Transverse colon (tissue), 4 donors: ENCODE measurements at places on chromosomes 6 and 20. TPM values are rescaled to one million over a fixed set of nuclear protein-coding genes. Genes with fewer than 3 reads are reported as not detected.

FBXO9 gene
- total RNA-seq: 58.3 TPM

TMEM217 gene
- not detected for total RNA-seq

SIGLEC1 gene
- total RNA-seq: 7.1 TPM

MARCKS gene
- total RNA-seq: 118 TPM

PAX1 gene
- total RNA-seq: not detected

OTOR gene
- not detected for total RNA-seq

GRCh38 chr20:61935926-61936700 is 129.6 kb downstream of the TAF4 start:
- no peaks in the 10 kb centered on the region for H3K36me3 ChIP-seq
- peaks cover 12% of the 10 kb centered on the region for H3K27me3 ChIP-seq
- H3K4me3 ChIP-seq: no peak overlapping the region
- no peaks in the 10 kb centered on the region for H3K4me1 ChIP-seq
- no peak for DNase-seq

GRCh38 chr20:40441771-40442170 is 247.3 kb downstream of the MAFB start:
- H3K27me3 ChIP-seq: no peaks in the 10 kb centered on the region
- no peak overlapping the region for H3K4me3 ChIP-seq
- no peaks in the 10 kb centered on the region for H3K36me3 ChIP-seq
- no peak overlapping the region for H3K27ac ChIP-seq
- DNase-seq: no peak

GRCh38 chr20:24672181-24672880 is 202.9 kb downstream of the SYNDIG1 start:
- H3K4me3 ChIP-seq: no peak overlapping the region
- no peak for DNase-seq
- H3K36me3 ChIP-seq: no peaks in the 10 kb centered on the region

GRCh38 chr6:45619211-45619760 is 241.6 kb upstream of the SUPT3H start:
- H3K4me3 ChIP-seq: no peak overlapping the region
- H3K27me3 ChIP-seq: no peaks in the 10 kb centered on the region
- H3K4me1 ChIP-seq: no peaks in the 10 kb centered on the region
- no peaks in the 10 kb centered on the region for H3K36me3 ChIP-seq

DNA sequence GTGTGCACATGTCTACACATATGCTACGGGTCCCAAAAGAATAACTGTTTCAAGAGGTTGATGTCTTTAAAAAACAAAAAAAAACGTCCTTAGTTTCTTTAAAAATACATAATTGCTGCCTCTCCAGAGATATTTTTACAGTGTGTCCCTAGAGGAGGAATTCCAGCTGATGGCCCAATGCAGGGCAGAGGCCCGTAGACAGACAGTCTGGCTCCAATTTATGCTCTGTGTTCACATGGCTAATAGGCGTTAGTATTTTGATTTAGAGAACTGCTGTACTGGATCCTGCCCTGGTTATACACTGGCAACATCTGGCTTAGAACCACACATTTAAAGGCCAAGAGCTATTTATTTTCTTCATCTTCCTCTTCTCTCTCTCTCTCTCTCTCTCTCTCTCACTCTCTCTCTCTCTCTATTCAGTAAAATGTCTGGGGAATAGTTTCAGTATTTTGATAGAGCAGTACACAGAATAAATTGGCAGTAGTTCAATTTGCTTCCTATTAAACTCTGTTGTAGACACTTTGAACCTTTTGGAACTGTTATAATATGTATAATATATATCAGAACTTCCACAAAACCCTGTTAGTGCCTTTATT is 260.6 kb downstream of the EYA4 start:
- peaks cover 13% of the 10 kb centered on the region for H3K4me1 ChIP-seq
- no peak for DNase-seq
- no peak overlapping the region for H3K4me3 ChIP-seq
- H3K36me3 ChIP-seq: no peaks in the 10 kb centered on the region
- no peaks in the 10 kb centered on the region for H3K27me3 ChIP-seq

- H3K27me3 ChIP-seq: no peaks in the 10 kb centered on the region
- H3K4me3 ChIP-seq: no peak overlapping the region
Observed at GRCh38 chr6:54204921-54205591, 93.8 kb downstream of the MLIP start.

DNA sequence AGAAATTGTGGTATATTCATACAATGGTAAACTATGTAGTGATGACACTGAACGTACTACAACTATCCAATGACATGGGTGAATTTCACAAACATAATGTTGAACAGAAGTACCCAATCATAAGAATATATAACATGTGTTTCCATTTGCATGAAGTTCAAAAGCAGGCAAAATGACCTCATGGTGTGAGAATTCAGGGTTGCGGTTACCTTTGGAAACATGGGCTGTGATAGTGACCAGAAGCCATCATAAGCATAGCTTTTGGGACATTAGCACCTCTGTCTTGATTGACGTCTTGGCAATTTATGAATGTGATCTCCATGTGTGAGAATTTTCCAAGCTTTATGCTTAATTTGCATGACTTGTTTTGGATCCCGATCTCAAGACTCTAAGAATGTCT is 500.1 kb upstream of the JAG1 start:
- H3K4me1 ChIP-seq: no peaks in the 10 kb centered on the region
- H3K27ac ChIP-seq: no peak overlapping the region
- H3K36me3 ChIP-seq: no peaks in the 10 kb centered on the region
- H3K4me3 ChIP-seq: no peak overlapping the region

- H3K4me1 ChIP-seq: no peaks in the 10 kb centered on the region
- H3K27me3 ChIP-seq: no peaks in the 10 kb centered on the region
- H3K27ac ChIP-seq: no peak overlapping the region
- DNase-seq: no peak
- H3K36me3 ChIP-seq: no peaks in the 10 kb centered on the region
Observed at GRCh38 chr6:78324213-78324612, 543.1 kb upstream of the IRAK1BP1 start.

DNA sequence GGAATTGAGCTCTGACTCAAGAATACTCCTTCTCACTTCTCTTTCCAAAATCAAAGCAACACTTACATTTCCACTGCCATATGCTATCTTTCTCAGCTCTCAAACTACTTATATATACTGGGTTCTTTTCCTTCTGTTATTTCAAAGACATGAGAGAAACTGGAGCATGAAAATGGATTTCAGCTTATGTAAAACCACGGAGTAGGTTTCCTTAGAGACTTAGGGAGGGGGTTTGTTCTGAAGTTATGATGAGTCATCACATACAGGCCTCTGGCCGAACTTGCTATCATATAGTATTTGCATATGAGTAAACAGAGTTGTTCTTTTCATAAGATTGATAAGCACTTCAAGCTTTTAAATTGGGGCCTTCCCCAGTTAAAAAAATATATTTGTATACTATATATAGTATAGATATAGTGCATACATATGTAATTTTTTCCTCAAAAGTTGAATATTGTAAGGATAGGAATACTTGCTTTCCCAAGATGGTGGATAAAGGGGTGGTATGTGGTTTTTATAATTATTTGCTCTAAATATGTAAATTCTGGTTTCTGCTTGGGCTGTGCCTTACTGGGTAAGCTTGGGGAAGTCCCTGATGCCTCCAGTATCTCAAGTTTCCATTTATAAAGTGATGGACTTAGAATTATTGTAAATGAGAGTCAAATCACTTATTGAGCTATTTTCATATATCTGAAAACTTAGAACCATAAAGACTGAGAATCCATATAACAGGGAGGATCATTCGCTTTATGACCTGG is 273.9 kb downstream of the RFPL4B start:
- H3K36me3 ChIP-seq: no peaks in the 10 kb centered on the region
- H3K4me1 ChIP-seq: no peaks in the 10 kb centered on the region
- H3K27ac ChIP-seq: no peak overlapping the region
- DNase-seq: no peak

- H3K27me3 ChIP-seq: no peaks in the 10 kb centered on the region
- H3K36me3 ChIP-seq: peaks cover 14% of the 10 kb centered on the region
- DNase-seq: no peak
- H3K27ac ChIP-seq: no peak overlapping the region
- no peak overlapping the region for H3K4me3 ChIP-seq
- no peaks in the 10 kb centered on the region for H3K4me1 ChIP-seq
Observed at GRCh38 chr20:16390991-16391390, 182.3 kb downstream of the KIF16B start.

DNA sequence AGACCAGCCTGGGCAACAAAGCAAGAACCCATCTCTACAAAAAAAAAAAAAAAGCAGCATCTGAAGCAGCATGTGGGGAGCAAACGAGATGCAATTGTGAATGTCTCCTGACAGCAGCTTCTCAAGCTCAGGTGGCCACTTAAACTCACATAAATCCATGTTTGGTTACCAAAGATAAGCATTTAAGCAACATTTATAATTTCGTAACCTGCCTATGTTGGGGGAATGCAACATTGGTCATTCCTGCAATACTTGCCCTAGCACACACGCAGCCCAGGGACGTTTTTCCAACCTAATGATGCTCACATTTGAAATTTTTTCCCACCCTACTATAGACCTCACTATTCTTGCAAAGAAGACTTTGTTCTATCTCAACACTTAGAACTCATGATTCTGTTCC is 113.3 kb downstream of the ZFP64 start:
- no peak for DNase-seq
- no peaks in the 10 kb centered on the region for H3K36me3 ChIP-seq
- no peak overlapping the region for H3K27ac ChIP-seq
- no peaks in the 10 kb centered on the region for H3K4me1 ChIP-seq
- H3K4me3 ChIP-seq: no peak overlapping the region

- no peaks in the 10 kb centered on the region for H3K36me3 ChIP-seq
- no peaks in the 10 kb centered on the region for H3K4me1 ChIP-seq
- H3K27me3 ChIP-seq: no peaks in the 10 kb centered on the region
- DNase-seq: no peak
- H3K4me3 ChIP-seq: no peak overlapping the region
- no peak overlapping the region for H3K27ac ChIP-seq
Observed at GRCh38 chr6:64914124-64914523, 792.9 kb downstream of the EYS start.

GRCh38 chr6:106939848-106940247 is 34.7 kb downstream of the CD24 start:
- H3K4me1 ChIP-seq: no peaks in the 10 kb centered on the region
- no peak for DNase-seq
- H3K27ac ChIP-seq: no peak overlapping the region
- no peak overlapping the region for H3K4me3 ChIP-seq

- no peak overlapping the region for H3K4me3 ChIP-seq
- H3K36me3 ChIP-seq: no peaks in the 10 kb centered on the region
Observed at GRCh38 chr20:731891-732560, 36.3 kb downstream of the SLC52A3 start.

DNA sequence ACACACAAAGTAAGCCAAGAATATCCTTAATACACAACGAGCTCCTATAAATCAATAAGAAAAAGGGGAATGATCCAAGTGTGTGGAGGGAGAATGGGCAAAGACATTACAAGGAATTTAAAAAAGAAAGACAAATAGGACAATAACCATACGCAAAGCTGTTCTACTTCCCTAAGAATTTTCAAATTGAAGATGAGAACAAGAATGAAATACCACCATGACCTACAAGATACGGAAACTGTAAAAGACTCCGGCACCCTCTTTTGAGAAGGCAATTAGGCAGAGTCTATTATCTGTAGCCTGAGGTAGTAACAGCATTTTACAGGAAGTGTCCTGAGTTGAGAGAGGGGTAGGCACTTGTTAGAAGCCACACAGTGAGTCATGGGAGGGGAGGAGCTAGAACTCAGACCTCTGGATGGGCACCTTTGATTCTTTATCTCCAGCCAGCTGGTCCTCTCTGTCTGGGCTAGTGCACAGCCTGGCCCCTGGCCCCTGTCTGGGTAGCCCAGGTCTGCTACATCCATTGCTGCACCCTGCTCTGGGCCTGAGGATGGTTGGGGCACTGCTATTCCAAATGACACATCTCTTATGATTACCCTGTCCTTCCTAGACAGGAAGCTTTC is 15.3 kb downstream of the RSPO4 start:
- no peak for DNase-seq
- peaks cover 34% of the 10 kb centered on the region for H3K27me3 ChIP-seq
- no peak overlapping the region for H3K4me3 ChIP-seq
- no peak overlapping the region for H3K27ac ChIP-seq
- no peaks in the 10 kb centered on the region for H3K4me1 ChIP-seq
- H3K36me3 ChIP-seq: no peaks in the 10 kb centered on the region

- no peaks in the 10 kb centered on the region for H3K4me1 ChIP-seq
- peak within 1 kb of the TSS; percentile 38 for H3K4me3 ChIP-seq
- peak; percentile 62 for DNase-seq
- H3K27me3 ChIP-seq: peaks cover 84% of the 10 kb centered on the region
Observed at GRCh38 chr20:58852543-58853271, at the start of gene GNAS. TSS of gene GNAS (plus strand) at chr20:58852716.

DNA sequence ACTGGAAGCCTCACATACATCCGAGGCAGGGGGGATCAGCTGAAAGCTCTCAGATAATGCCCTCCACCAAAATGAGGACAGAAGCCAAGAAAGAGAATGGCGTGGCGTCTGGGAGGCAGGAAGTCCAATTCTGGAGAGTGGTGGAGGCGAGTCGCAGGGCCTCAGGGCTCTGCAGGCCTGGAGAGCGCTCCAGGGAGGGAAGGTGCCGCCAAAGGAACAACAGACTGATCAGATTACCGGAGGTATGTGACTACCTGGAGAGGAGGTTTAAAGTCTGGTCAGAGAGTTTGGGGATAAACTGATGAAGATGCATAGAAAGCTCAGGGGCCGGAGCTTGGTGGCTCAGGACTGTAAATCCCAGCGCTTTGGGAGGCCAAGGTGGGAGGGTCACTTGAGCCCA is 11.2 kb upstream of the IP6K3 start:
- no peaks in the 10 kb centered on the region for H3K36me3 ChIP-seq
- DNase-seq: no peak
- no peaks in the 10 kb centered on the region for H3K27me3 ChIP-seq
- no peak overlapping the region for H3K4me3 ChIP-seq
- peaks cover 12% of the 10 kb centered on the region for H3K4me1 ChIP-seq

DNA sequence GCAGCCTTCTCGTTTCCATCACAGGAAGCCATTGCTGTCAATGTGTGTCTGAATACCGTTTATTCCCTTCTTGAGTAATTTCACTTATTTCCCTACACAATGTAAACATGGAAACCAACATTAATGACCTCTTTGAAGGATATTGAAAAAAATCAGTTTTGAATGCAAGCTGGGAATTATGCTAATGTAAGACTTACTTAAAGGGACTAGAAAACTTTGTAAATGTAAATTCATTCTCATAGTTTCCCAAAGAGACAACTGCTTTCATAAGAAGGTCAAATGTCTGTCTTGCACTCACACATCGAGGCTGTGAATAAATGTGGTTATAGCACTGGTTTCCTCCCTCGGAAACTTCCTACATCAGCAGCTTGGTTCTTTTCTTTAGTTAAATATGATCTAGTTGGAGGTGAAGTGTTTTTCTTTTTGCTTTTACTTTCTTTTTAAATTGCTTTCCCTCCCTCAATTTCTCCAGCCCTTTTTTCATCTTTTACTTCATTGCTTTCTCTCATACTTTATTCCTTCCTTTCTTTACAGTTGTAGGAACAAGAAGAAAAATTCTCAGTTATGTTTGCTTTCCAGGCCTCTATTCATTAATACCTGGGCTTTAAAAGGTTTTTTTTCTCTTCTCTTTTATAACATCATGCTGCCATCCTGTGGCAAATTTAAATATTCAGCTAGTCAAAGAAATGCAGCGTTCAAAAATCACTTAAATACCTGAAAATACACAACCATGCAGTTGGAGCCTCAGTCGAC is 108.3 kb downstream of the TNFAIP3 start:
- H3K27ac ChIP-seq: peak overlapping the region; percentile 11
- no peaks in the 10 kb centered on the region for H3K36me3 ChIP-seq
- no peaks in the 10 kb centered on the region for H3K4me1 ChIP-seq
- no peak overlapping the region for H3K4me3 ChIP-seq
- DNase-seq: no peak

- DNase-seq: no peak
- no peak overlapping the region for H3K27ac ChIP-seq
- H3K27me3 ChIP-seq: no peaks in the 10 kb centered on the region
- H3K4me3 ChIP-seq: no peak overlapping the region
- H3K4me1 ChIP-seq: peaks cover 5% of the 10 kb centered on the region
Observed at GRCh38 chr20:8971669-8972316, 97.1 kb upstream of the PLCB4 start.
